Left lung (tissue), 14 donors: ENCODE measurements at places on chromosomes 4 and X. TPM values are rescaled to one million over a fixed set of nuclear protein-coding genes. Genes with fewer than 3 reads are reported as not detected.

DNA sequence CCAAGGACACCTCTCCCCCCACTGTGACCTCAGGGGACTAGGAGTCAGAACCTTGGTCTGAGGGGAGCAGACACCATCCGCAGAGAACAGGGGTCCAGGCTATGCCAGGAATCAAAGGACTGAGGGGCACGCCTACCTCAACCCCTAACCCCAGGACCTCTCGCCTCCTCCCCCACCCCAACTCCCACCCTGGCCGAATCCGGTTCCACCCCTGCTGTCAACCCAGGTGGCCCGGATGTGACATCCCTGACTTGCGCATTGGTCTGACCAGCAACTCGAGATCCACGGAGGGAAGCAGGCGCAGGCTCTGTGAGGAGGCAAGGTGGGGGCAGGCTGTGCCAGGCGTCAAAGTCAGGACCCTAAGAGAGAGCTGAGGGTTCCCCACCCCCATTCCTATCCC, 468 bp upstream of the MAGEA4 start:
- DNase-seq, result no peak

- no peak for DNase-seq
Measured at GRCh38 chrX:54817220-54817820, 9.8 kb downstream of the MAGED2 start.

DNA sequence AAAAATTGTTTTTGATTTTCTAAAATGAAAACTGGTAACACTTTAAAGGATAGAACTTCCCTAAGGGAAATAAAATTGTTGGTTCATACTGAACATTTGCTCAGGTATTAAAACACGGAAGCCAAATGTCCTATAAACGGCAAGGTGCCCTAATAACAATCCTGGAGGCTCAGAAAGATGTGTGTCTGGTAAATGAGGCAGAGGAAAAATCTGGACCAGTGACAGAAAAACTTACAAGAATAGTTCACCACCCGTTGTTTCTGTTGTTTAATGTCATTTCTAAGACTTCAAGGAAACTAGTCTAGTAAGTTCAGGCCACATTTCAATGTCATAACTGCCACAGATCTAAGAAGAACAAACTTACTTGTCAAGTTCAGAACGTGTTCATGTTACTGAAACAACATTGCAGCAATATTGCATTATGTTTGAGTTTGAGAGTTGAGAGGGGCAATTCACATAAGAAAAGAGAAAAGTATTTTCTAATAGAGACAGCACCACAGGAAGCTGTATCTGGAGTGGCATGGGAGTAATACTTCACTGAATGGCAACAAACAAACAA, 476.6 kb downstream of the GRXCR1 start:
- no peak for DNase-seq

- DNase-seq, result no peak
Measured at GRCh38 chr4:170009291-170009690, 16.9 kb downstream of the MFAP3L start.

DNA sequence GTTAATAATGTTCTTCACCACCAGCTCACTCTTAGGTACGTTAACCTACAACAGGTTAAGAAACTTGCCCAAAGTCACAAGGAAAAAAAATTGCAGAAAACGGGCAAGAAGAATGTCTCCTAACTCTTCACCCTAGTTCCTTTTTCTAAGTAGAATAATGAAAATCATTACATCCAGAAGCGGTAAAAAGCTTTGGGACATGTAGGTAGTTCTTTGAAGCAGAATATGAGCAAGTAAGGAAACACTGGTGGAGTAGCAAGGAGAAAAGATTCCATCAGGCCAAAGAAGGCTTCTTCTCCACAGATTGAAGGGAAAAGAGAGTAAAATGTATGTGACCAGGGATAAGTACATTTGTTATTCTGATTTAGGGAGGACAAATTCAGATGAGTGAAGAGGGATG, 4.1 kb downstream of the CAMK2D start:
- no peak for DNase-seq

DNA sequence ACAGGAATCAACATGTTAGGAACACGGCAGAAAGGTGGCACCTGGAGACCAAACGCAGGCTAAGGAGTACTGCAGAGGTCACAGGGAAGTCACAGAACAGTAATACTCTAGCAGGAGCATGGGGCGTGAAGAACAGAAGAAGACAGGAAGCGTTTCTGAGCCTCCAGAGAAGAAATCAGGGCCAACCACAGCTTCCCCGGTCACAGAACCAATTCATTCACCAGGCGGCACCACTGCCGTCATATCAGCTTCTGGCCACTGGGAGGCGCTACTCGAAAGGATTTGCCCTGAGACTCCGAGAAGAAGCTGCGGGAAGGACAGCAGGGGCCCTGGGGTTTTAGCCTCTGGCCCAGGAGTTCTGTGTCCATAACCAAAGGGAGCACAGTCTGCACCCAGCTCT, 78.0 kb upstream of the DRD5 start:
- DNase-seq, result no peak

DNA sequence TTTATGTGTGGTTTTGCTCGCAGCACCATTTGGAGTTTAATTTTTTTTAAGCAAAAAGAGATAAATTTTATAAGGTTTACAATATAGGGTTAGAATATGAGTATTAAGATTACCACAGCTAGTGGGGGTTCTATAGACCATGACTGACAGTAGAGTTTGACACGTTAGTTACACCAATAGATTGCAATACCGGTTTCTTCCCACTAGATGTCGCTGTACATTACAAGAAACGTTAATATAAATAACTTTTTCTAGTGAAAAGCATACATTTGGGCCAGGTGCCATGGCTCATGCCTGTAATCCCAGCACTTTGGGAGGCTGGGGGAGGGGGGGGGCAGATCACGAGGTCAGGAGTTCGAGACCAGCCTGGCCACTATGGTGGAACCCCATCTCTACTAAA, 433.6 kb downstream of the MAGEB5 start:
- DNase-seq, result no peak

- DNase-seq, result no peak
Measured at GRCh38 chr4:121943941-121944340, 7.9 kb downstream of the TRPC3 start.

DNA sequence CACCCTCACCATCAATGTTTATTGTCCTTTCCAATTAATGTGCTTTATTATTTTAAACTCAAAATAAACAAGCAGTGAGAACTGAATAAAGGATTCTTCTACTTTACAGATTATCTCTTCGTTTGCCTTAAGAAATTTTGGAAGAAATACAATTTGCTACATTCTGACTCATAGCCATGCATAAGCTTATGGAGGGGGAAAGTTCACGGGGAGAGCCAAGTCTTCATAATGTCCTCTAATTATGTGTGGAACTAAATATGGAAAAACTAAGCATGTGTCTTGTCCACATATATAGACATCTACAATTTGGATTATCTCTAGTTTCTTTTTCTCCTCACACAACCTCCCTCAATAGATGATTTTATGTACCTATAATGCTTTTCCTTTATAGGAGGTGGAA, 17.5 kb downstream of the CXCL13 start:
- no peak for DNase-seq

DNA sequence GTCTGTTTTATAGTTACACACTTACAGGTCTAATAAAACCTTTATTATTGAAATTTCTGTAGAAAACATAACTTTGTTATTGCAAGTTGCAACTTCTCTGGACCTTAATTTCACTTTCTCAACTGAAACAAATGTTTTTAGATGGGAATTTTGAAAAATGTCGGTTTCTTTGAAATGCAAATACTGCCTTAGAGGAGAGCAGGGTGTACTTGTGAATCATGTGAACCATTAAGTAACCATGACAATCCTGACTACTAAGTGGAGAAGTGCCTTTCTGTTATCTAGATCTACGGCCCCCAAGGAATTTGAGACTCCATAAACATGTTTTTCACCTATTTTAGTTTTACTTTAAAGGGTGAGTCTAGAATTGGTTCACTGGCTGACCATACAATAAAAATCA, 8.5 kb upstream of the ARMCX2 start:
- DNase-seq, result no peak

- no peak for DNase-seq
Measured at GRCh38 chr4:3392321-3392720, 49.4 kb upstream of the HGFAC start.

DNA sequence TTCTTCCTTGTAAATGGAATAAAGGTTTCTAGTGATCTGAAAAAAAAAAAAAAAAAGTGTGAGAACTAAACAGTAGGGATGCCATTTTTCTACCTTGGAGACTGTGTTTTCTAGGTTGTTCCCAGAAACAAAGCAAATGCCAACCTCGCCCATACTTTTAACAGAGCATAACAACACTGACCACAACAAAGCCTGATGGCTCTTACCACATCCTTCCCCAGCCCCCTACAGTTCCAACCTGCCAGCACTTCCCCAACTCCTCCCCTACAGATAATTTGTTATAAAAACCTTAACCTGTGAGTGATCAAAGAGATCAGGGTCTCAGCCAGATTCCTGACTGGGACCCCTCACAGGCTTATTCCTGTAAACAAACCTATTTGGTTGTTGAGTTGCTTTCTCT, 940.0 kb downstream of the SH3BGRL start:
- no peak for DNase-seq

Gene SLC2A9
- total RNA-seq, result 19.0 TPM

Gene CFAP47
- 0.26 TPM for total RNA-seq

Gene ANKRD50
- total RNA-seq, result 40.7 TPM

Gene PAGE2
- not detected for total RNA-seq

Gene FREM3
- total RNA-seq, result 0.09 TPM
